ENCODE measurements at places on chromosomes 6 and 20.

DNA sequence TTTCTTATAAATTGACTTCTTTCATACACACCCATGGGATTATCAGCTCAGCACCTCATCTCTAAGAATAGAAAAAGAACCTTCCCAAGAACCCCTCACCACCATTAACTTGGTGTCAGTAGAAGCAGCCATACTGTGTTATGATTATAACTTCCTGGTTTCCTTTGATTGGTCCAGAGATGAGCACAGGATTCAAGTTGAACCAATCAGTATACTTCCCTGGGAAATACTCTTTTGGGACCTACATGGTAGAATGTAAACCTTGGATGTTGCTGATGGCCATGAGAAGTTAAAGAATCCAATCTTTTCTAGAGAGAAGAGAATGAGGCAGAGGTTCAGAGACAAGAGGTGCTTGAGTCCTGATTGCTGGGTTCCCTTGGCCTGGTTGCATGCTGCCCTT lies 190.8 kb downstream of the BMP7 start:
- no peaks in the 10 kb centered on the region for H3K36me3 ChIP-seq
- DNase-seq = no peak
- no peaks in the 10 kb centered on the region for H3K27me3 ChIP-seq

DNA sequence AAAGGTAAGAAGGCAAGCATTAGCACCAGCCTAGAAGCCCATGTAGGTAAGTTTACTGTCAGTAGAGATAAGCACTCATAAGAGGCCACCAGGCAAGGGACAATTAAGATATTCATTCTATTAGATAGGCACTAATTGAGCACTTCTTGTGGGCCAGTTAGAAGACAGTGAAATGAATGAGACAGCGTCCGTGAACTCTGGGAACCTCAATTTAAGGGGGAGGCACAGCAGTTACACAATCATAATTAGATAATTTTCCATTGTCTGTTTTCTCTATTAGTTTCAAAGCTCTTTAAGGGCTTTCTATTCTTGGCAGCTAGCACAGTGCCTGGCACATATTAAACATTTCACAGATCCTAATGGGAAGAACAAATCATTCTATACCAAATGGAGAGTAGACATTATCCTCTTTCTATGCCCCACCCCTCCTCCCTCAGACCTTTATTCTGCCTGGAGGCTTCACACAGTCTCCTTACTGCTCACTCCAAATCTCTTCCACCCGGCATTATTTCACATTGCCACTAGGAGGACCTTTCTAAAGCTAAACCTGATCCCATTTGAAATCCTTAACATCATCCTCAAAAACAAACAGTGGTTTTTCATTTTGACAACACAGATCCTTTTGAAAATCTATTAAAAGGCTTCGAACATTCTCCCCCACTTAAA lies 529.6 kb downstream of the ADGRB3 start:
- H3K27ac ChIP-seq = no peak overlapping the region
- no peaks in the 10 kb centered on the region for H3K4me1 ChIP-seq
- no peaks in the 10 kb centered on the region for H3K27me3 ChIP-seq
- H3K4me3 ChIP-seq = no peak overlapping the region
- H3K36me3 ChIP-seq = no peaks in the 10 kb centered on the region
- DNase-seq = no peak

DNA sequence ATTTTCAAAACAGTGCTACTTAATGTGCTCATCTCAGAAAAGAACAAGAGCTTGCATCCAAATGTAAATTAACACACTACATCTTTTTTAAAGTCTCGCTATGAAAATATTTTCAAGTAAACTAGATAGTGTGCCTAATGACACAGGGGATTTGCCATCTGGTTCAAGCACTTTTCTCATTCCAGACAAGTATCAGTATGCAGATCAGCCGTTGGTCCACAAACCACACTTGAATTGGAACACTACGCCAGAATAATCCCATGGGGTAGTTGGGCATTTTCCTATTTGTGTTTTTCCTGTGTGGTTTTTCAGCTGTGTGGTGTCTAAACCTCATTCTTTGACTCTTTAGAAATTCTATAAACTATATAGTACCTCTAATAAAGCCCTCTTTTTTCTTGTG lies 256.2 kb downstream of the EPHA7 start:
- H3K36me3 ChIP-seq = no peaks in the 10 kb centered on the region
- no peaks in the 10 kb centered on the region for H3K27me3 ChIP-seq
- no peak for DNase-seq
- H3K4me3 ChIP-seq = no peak overlapping the region
- no peak overlapping the region for H3K27ac ChIP-seq

DNA sequence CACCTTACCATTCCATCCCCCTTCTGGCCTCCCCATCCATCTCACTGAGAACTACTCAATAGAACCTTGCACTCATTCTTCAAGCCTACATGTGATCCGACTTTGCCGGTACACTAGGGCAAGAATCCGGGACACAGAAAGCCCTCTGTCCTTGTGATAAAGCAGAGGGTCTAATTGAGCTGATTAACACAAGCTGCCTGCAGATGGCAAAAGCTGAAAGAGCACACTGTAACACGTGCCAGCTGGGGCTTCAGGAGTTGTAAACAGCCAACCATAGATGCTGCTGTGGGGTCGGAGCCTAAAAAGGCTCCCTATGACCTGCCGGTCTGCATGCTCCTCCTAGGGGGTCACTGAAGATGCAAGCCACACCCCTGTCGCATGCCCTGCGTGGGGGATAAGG lies 124.1 kb downstream of the RNF144B start:
- no peak overlapping the region for H3K27ac ChIP-seq
- no peaks in the 10 kb centered on the region for H3K4me1 ChIP-seq
- DNase-seq = no peak
- H3K27me3 ChIP-seq = no peaks in the 10 kb centered on the region
- no peaks in the 10 kb centered on the region for H3K36me3 ChIP-seq
- no peak overlapping the region for H3K4me3 ChIP-seq

DNA sequence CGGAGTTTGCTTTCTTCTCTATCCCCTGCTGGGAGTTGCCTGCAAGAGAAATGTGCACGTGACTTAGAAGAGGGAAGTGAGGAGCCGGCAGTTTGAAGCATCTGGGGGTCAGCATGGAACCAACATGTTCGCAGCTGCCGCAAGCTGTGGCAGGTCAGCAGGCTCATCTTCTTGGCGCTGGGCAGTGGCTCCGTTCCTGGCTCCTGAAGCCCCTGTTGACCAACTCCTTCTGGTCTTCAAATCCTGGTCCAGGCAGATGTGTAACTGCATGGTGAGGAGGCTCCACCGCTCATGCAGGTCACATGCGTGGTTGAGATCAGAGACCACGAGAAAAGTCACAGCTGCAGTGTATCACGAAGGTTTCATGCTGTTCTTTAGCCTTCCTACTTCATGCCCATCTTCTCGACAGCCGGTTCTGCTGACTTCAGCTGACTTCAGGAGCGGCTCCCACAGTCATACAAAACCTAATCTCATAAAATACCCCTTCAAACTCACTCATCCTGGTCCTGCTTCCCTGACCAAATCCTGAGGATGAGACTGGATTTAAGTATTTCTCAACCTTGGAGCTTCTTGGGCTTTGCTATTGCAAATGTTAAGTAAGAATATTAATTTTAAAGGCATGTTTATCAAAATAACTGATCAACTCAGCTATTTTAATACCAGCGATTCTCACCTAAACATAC lies 44.9 kb upstream of the BCAS1 start:
- no peak overlapping the region for H3K4me3 ChIP-seq
- H3K27ac ChIP-seq = no peak overlapping the region
- peak; percentile 33 for DNase-seq
- H3K27me3 ChIP-seq = no peaks in the 10 kb centered on the region

DNA sequence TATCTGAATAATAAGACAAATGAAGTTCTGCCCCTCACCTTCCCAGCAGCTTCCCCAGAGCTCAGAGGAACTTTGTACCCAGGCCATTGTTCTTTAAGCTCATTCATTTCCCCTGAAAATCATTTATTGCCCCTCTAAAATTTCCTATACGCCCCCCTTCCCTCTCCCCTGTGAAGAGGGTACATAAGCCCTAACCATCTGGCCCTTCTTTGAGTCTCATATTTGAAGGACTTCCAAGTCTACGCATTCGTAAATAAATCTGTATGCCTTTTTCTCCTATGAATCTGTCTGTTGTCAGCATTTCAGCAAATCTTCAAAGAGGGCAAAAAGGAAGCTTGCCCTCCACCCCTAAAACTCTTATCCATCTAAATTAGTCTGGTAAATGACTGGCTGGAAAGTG lies 73.1 kb upstream of the DST start:
- H3K4me1 ChIP-seq = no peaks in the 10 kb centered on the region
- H3K36me3 ChIP-seq = no peaks in the 10 kb centered on the region
- no peak overlapping the region for H3K4me3 ChIP-seq
- no peak overlapping the region for H3K27ac ChIP-seq
- no peaks in the 10 kb centered on the region for H3K27me3 ChIP-seq

DNA sequence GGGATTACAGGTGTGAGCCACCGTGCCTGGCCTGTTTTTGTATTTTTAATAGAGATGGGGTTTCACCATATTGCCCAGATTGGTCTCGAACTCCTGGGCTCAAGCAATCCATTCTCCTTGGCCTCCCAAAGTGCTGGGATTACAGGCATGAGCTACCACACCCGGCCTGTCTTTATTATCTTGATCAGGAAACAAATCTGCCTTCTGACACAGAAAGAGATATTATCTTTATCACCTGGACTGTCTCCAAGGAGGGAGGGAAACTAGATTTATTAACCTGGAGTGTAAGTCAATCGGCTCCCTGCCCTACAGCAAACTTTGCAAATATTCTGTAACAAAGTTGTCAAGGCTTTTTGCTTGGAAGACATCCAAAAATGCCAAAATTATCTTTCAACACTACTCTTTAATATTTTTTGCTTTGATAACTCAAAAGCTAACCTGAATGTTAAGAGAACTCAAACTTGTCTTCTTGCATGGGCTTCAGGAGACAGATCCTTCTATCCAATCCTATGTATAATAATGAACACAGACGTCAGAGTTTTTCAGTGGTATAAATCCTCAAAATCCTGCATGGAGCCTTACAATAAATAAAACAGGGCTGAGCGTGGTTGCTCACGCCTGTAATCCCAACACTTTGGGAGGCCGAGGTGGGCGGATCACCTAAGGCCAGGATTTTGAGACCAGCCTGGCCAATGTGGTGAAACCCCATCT lies 85.0 kb upstream of the LOC128125822 start:
- H3K4me3 ChIP-seq = no peak overlapping the region
- H3K4me1 ChIP-seq = no peaks in the 10 kb centered on the region
- H3K27ac ChIP-seq = no peak overlapping the region

DNA sequence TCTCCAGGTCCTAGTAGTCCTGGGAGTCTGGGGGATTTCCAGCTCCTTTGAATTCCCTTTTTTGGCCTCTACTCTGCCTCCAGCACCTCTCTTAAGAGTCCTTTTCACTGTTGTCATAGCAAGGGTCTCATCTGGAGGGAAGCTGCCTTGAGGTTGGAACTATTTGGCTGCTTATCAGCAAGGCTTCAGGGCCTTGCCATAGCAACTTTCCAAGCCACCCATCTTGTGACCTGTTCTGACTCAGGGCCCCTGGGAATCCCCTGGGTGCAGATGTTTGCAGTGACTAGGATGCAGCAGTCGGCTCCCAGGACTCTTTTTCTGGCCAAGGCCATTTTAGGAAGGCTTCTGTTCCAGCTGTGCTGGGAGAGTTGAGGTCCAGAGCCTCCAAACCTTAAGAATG lies 12.4 kb downstream of the PKIG start:
- DNase-seq = no peak
- H3K36me3 ChIP-seq = no peaks in the 10 kb centered on the region
- H3K27ac ChIP-seq = peak overlapping the region; percentile 50

DNA sequence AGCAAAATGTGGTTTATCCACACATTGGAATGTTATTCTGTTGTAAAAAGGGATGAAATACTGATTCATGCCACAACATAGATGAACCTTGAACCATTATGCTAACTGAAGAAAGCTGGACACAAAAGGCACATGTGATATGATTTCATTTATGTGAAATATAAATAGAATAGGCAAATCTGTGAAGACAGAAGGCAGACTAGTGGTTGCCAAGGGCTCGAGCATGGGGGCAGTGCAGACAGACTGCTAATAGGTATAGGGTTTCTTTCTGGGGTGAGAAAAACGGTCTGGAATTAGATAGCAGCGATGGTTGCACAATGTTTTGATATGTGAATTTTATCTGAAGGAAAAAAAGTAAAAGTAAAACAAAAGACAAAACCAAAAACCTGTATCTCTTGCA lies 54.6 kb upstream of the FNDC1 start:
- H3K27ac ChIP-seq = no peak overlapping the region
- DNase-seq = no peak
- H3K4me3 ChIP-seq = no peak overlapping the region
- H3K27me3 ChIP-seq = no peaks in the 10 kb centered on the region

DNA sequence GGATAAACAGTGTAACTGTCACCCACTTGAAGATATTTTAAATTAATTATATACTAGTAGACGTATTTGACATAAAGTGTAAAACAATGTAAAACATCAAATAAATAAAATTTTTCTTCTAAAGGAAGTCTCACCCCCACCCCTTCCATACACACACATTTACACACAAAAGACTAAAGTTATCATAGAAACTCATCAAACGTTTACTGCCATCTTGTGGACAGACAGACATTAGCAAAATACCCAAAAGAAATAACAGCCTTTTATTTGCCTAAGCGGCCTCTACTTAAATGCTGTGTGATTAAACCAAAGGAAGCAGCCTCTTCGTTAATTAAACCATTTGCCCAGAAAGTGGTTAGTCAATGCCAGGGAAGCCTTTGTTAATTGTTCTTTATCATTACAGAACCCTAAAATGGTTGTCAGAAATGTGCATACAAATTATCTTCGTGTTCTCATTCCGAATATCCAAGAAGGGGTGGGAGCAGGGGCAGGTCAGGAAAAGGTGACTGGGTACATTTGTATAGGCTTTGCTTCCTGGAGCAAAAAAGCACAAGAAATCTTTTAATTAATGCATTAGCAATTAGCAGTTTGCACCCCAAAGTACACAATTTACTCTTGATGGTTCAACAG lies 176.2 kb upstream of the SASH1 start:
- DNase-seq = no peak
- H3K36me3 ChIP-seq = no peaks in the 10 kb centered on the region
- H3K4me3 ChIP-seq = no peak overlapping the region

- no peaks in the 10 kb centered on the region for H3K27me3 ChIP-seq
- H3K4me1 ChIP-seq = no peaks in the 10 kb centered on the region
- no peak for DNase-seq
- no peak overlapping the region for H3K27ac ChIP-seq
- H3K36me3 ChIP-seq = no peaks in the 10 kb centered on the region
Observed at GRCh38 chr20:15902493-15902892, 670.8 kb downstream of the KIF16B start.

DNA sequence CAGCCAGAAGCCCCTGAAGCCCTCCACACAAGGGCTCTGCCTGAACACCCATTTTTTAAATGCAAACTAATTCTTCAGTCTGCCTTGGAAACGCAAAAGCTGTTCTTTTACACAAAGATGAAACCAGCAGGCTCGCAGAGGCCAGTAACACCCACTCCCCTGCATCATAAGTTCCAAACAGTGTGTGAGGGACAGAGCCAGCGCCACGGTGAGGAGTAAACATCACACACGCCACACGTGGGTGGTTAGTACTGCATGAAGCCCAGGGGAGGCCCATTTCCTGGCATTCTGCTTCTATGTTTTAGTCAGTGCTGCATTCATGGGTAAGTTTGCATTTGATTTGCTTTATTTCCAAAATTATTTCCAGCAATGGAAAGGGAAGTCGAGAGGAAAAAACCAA lies 217.7 kb upstream of the RIN2 start:
- no peak overlapping the region for H3K27ac ChIP-seq
- H3K4me1 ChIP-seq = no peaks in the 10 kb centered on the region
- DNase-seq = no peak
- H3K4me3 ChIP-seq = no peak overlapping the region
